ENCODE measurements at places on chromosomes 5 and 9. TPM values are rescaled to one million over a fixed set of nuclear protein-coding genes. Genes with fewer than 3 reads are reported as not detected.

DNA sequence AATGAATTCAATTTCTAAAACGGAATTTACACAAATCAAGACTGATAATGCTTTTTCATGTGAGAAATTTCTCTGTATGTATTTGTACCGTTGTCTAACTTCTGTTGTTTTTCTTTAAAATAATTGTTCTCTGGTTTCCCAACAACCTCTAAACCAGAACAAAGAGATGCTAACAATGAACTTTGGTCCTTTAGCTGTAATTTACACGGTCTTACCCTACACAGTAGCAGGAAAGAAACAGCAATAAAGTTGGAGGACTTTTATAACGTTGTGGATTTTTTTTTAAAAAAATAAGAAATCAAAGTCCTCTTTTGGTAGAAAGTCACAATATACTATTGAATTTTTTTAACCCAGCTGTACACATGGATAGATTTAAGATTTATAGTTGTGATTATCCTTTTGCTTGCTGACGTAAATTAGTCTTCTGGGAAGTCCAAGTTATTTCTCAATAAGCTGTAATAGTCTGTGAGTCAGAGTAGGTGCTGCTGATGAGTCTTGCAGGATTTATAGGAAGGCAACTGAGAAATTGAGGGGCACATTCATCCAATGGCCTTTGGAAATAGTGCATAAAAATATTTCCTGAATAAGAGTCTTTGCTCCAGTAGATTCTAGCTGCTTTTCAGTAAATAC is 76.8 kb upstream of the PCSK1 start:
- no peak for DNase-seq

GRCh38 chr9:136604823-136605525 is 57.7 kb upstream of the EGFL7 start:
- DNase-seq: peak; percentile 74

Gene TAF11L10
- total RNA-seq: not detected

GRCh38 chr5:7422316-7423106 is 26.6 kb downstream of the ADCY2 start:
- DNase-seq: no peak

GRCh38 chr9:68947842-68948569 is 65.9 kb downstream of the PRKACG start:
- DNase-seq: no peak
